Fibroblast of lung (primary cell): ENCODE measurements at places on chromosomes 13 and 19.

DNA sequence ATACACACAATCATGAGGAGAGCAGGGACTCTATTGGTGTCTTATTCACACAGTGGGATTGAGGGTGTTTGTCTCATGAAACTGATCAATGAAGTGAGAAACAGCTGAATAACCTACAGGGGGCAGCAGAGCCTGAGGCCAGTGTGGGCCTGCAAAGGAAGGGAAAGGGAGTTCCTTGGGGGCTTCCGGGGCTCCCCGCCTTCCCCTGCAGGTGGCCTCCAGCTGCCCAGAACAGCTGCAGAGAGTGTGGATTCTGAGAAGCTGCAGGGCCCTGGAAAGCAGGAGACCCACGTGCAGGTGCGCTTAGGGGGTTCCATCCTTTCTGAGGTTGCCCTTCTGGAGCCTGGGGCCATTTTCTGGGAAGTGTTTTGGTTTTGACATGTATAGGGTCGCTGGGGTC lies 20.1 kb downstream of the ZNF763 start:
- no peak for DNase-seq

DNA sequence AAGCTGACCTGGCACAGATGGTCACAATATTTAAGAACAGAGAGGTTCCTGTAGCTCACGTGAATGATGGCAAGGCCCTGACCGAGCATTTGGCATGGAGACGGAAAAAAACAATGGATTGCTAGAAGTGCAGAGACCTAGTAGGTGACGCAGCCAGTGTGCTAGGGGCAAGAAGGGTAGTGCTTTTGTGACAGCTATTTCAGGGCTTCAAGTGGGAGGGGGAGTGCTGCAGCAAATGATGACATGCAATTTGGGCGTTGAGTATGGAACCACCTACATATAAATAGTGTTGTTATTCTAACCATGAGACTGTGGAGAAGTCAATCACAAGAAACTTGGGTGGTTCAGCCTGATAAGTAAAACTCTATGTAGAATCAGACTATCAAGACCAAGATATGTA lies 65.7 kb upstream of the IL17D start:
- no peak for DNase-seq

DNA sequence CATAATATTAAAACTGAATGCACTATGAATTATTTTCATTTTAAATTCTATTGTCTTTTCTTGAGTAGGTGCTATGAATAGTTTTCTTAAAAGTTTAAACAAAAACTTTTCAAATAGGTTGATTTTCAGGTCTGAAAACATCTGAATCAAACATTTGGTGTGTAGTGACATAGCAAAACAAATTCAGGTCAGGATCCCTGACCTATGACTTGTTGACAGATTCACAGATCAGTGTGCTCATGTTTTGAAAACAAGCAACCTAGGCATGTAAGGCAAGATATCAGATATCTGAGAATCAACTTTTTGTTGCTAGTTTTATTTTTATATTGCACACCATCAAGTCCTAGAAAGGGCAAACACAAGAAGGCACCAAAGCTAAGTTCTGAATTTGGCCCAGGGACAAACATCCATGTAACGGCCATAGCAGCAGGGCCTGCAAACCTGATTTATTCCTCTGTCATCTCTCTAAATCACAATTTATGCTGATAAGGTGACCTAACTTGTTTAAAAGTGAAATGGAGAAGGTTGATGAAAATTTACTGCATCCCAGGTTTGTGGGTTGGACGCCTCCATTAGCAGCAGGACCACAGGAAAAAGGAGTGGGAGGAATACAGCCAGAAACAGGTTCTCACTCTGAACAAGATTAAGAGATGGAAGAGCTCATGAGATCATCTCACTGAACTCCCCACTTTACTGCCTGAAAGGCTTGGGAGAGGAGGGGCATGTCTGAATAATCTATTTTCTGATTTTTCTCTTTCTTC lies 337.7 kb downstream of the KCNRG start:
- DNase-seq, result peak; percentile 52

- peak; percentile 17 for DNase-seq
These were observed 2.2 kb upstream of the ARHGAP33 start for GRCh38 chr19:35773020-35773806.

DNA sequence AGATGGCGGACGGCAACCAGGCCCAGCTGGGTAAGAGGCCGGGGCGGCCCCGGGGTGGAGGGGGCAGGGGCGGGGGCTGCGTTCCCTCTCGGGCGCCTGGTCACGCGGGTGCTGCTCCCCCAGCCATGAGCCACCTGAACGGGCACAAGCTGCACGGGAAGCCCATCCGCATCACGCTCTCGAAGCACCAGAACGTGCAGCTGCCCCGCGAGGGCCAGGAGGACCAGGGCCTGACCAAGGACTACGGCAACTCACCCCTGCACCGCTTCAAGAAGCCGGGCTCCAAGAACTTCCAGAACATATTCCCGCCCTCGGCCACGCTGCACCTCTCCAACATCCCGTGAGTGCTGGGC lies 11.1 kb downstream of the PTBP1 start:
- no peak for DNase-seq

- DNase-seq, result peak; percentile 41
These were observed at the start of gene ADAMTSL5 for GRCh38 chr19:1512671-1513498. ADAMTSL5 (minus strand) TSS chr19:1513019; CDS start chr19:1510943, 2,076 bp downstream.

DNA sequence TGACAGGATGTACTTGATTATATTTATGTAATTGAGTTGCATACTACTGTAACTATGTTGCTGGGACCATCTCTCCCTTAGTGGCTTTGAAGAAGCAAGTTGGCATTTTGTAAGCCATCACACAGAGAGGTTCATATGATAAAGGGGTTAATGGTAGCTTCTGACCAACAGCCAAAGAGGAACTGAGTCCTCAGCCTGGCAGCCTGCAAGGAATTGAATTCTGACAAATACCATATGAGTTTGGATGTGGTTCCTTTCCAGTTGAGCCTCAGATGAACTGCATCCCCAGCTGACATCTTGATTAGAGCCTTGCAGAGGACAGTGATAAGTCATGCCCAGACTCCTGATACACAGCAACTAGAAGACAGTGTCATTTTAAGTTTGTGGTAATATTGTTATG lies 8.6 kb upstream of the MYCBP2 start:
- DNase-seq, result no peak

GRCh38 chr13:87124785-87125074 lies 546.4 kb upstream of the SLITRK5 start:
- DNase-seq, result no peak

DNA sequence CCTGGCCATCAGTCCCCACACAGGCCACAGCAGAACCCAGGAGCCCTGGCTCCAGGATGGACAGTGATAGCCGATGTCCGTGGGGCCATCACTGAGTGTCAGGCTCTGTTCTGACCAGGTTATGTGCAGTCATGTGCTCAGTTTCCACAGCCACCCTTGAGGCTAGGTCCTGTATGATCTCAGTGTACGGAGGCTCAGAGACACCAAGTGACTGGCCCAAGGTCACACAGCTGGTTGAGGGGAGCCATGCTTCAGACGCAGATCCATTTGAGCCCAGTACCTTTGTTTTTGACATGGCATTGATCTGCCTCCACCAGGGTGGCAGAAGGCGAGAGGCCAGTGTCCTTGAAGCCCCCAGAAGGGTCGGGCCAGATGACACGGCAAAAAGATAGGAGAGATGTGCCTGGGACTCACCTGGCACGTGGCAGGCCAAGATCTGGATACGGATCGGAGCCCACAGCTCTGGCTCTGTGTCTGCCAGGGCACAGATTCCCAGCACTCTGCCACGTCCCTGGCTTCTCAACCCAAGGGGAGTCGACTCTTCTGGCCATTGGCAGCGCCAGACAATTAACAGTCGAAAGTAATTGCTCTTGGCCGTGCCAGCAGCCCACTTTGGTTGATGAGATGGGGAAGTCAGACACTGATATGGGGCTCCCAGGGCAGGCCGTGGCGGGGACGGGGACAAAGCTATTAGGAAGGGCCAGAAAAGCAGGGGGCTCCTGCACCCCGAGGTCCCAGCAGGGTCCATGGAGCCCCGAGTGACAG lies 15.6 kb downstream of the EVI5L start:
- DNase-seq, result no peak

GRCh38 chr19:38710928-38711725 lies 33.1 kb downstream of the CAPN12 start:
- DNase-seq, result no peak

DNA sequence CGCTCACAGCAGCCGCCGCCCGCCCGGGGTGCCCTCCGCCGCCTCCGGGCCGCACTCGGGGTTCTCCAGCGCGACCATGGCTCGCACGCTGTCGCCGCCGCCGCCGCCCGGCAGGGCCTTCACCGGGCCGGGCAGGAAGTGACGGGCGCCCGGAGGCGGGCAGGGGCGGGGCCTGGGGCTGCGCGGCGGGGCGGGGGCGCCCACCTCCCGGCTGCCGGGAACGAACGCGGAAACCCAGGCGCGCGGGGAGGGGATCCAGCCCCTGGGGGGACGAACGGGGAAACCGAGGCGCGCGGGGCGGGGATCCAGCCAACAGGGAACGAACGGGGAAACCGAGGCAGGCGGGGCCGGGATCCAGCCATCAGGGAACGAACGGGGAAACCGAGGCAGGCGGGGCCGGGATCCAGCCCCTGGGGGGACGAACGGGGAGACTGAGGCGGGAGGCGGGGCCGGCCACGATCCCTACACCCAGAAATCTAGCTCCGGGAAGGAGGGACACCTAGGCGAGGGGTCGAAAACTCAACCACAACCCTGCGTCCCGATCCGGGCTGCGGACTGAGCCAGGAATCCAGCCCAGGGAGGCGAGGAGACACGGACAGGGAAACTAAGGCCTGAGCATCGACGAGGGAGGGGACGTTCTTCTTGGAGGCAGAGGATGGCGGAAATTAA lies at the start of gene R3HDM4:
Gene R3HDM4 (minus strand): TSS at position 140 of the 669 bp plus-strand sequence. CDS start 62 bp downstream, at position 78.
- peak; percentile 44 for DNase-seq

GRCh38 chr13:40665126-40666044 lies 1.1 kb downstream of the FOXO1 start:
- no peak for DNase-seq

DNA sequence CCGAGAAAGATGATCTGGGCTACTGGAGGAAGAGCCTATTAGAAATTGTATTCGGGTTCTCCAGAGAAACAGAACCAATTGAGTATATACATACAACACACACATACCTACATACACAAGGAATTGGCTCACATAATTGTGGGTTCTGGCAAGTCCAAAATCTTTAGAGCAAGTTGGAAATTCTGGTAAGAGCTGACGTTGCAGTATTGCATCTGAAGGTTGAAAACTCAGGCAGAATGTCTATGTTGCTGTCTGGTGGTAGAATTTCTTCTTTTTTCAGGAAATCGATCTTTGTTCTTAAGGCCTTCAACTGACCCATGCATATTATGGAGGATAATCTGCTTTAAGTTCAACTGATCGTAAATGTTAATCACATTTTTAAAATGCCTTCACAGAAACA lies 15.5 kb upstream of the OLFM4 start:
- DNase-seq, result no peak

- peak; percentile 83 for DNase-seq
These were observed 163.4 kb upstream of the GPR12 start for GRCh38 chr13:26923824-26924605.

- no peak for DNase-seq
These were observed 4.2 kb downstream of the ADPRHL1 start for GRCh38 chr13:113448885-113449692.

GRCh38 chr13:91504216-91504615 lies 105.8 kb downstream of the GPC5 start:
- DNase-seq, result no peak

DNA sequence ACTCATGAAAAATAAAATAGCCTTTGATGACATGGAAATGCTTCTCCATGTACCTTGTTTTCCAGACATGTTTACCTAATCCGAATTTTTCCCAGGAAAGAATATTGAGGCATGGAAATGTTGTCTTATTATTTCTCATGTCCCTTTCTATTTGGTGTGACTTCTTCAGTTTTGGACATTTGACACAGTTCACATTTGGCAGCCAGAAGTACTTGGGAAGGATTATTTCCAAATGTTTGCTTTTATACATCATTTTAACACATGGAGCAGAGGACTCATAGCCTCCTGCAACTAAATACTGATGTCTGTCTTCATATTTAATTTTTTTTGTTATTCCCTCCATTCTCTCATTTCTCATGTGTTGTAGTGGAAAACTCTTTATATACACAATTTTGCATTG lies 94.3 kb downstream of the POSTN start:
- DNase-seq, result no peak

- no peak for DNase-seq
These were observed 46.6 kb downstream of the HTR2A start for GRCh38 chr13:46850214-46850613.

GRCh38 chr13:59439776-59440428 lies 723.8 kb downstream of the DIAPH3 start:
- DNase-seq, result no peak

- DNase-seq, result no peak
These were observed 221.9 kb upstream of the PCDH17 start for GRCh38 chr13:57409656-57410055.

- peak; percentile 100 for DNase-seq
These were observed 7.1 kb upstream of the S1PR2 start for GRCh38 chr19:10238172-10238783.
